ENCODE measurements at places on chromosomes 1 and 21.

GRCh38 chr1:204885288-204885711, 14.6 kb downstream of the NFASC start:
- DNase-seq = no peak

DNA sequence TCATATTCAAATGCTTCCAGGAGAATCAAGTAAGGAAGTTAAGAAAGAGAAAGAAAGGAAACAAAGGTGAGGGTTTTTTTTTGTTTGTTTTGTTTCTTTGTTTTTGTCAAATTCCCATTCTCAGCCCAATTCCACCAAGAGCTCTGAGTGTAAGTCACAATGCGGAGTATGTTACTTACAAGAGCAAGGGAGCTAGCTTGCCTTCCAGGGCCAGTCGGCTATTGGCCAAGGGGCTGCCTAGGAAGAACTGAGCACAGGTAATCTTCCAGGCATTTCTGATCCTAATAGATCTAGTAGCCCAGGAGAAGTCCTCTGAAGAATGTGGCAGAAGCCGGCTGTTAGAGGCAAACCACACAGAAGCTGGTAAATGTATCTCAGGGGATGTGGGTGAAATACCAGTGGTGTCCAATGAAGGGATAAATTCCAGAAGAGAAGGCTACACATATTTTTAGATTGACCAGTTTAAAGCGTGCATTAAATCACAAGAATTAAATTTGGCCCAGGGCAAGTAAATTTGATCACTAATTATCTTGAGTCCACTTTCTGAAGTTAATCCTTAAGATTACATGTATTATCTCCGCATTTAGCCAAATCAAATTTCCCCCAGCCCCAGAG, 239.6 kb upstream of the ADAMTS5 start:
- DNase-seq = no peak

DNA sequence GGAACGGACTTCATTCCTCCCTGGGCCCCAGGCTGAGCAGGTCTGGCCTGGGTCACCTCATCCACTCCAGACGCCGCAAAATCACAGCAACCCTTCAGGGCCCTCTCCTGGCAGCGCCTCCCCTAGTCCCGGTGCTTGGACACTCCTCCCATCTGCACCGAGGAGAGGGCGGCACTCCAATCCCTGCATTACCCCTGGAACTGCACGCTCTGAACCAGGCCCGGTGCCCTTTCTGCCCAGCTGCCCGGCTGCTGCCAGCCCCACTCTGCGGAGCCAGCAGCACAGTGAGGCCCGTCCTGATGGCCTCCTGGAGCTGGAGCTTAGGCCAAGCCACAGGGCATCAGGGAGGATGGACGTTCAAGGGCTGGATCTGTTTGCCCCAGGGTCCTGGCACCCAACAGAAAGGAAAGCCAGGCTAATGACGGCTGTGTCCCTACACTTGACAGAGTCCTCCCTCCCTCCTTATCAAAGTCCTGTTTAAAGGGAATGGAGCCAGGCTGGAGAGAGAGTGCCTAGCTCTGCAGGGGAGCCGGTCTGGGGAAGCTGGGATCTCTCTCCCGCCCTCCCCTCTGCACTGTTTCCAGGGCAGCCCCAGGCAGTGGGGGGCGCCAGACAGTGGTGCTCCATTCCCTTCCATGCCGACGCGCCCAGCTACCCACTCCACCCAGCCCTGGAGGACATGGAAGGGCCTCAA, 12.7 kb downstream of the COL6A2 start:
- DNase-seq = no peak

- peak; percentile 57 for DNase-seq
Observed at GRCh38 chr1:206770531-206771337, at the start of gene IL19. Gene IL19, plus strand, starts transcription at chr1:206770773. Its CDS starts 65,890 bp downstream, at chr1:206836663.

DNA sequence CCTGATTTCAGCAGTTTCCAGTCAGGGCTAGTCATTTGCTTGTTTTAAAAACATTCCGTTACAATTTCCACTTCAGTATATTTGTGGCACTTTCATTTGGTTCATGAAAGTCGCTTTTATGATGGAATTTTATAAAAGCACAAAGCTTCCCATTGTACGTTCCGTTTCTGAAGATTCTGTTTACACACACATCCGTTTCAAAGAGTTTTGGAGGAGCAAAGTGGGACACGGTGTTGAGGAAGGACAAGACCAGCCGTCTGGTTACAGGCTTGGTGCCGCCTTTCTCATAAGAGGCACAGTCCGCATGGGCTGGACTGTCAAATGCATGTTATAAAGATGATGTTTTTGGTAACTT, 60.3 kb downstream of the FAAP20 start:
- DNase-seq = no peak

GRCh38 chr1:14815175-14815877, 216.8 kb downstream of the KAZN start:
- DNase-seq = no peak

- no peak for DNase-seq
Observed at GRCh38 chr1:153610811-153611301, 2.1 kb downstream of the S100A16 start.

- no peak for DNase-seq
Observed at GRCh38 chr1:15559189-15559810, 25.6 kb downstream of the AGMAT start.

DNA sequence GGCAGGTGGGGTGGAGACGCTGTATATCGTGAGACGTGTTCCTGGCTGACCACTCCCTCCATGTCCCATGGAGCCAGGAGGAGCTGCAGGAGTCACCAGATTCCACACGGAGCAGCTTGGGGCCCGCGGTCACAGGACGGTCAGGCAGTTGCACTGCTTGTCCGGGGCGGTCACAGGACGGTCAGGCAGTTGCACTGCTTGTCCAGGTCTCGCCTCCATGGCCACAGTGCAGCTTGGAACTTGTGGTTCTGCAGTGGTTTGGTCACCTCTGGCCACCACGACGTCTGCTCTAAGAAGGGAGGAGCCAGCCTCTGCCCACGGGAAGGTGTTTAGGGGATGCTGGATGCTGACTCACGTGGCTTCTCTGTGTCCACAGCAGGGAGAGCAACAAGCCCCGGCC, 33.0 kb downstream of the SLX9 start:
- DNase-seq = no peak

GRCh38 chr1:215767761-215768160, 200.7 kb downstream of the KCTD3 start:
- no peak for DNase-seq

DNA sequence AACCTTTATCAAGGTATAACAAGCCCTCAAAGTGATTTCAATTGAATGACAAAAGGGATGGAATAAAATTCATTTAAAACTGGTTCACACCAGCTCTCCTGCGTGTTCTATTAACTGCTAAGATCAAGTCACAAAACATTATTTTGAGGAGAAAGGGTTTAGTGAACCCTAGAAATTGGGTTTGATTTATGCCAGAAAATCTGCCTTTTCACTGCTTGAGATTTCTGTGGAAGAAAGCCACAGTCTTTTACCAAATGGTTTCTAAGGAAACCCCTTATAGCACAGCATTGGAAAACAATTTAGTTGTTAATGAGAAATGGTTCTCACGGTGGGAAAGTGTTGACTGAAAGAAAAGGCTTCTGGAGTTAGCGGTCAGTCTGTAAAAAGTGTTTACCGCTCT, 43.6 kb upstream of the DPH5 start:
- DNase-seq = no peak

GRCh38 chr1:18919197-18919905, 17.0 kb upstream of the ALDH4A1 start:
- no peak for DNase-seq

DNA sequence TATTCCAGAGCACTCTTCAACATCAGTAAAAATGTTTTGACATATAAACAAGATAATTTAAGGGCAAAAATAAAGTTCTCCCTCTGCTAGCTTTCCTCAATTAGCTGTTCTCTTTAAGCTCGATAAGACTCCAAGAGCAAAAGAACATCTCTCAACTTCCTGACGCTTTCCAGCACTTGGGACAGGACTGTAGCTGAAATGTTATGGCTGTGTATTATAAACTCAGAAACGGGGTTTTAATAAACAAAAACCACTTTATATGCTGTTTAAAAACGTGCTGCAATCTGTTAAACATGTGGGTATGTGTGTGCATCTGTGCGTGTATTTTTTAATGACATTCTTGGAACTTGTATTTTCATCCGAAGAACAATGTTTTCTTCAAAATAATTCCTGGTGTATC, 71.5 kb upstream of the RGS2 start:
- DNase-seq = no peak

DNA sequence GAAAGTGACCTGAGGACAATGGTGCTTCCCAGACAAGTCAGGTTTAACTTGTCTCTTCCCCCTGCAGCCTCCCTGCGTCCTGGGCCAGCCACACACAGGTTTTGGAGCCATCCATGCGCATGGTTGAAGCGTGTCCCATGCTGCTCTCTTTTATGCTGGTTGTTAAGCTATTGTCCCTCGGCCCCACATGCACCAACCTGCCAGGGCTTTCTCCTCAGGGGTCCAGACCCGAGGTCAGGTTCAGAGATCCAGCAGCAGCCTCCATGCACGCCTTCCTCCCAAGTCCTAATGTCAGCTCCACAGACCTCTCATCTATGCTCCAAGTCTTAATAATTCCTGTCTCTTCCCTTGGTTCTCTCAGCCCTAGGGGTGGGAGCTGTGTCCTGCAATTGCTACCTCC, 1.6 kb downstream of the ABCA4 start:
- no peak for DNase-seq

GRCh38 chr1:215584389-215584788, 17.3 kb downstream of the KCTD3 start:
- no peak for DNase-seq

- no peak for DNase-seq
Observed at GRCh38 chr1:64891448-64891825, 74.9 kb downstream of the JAK1 start.

DNA sequence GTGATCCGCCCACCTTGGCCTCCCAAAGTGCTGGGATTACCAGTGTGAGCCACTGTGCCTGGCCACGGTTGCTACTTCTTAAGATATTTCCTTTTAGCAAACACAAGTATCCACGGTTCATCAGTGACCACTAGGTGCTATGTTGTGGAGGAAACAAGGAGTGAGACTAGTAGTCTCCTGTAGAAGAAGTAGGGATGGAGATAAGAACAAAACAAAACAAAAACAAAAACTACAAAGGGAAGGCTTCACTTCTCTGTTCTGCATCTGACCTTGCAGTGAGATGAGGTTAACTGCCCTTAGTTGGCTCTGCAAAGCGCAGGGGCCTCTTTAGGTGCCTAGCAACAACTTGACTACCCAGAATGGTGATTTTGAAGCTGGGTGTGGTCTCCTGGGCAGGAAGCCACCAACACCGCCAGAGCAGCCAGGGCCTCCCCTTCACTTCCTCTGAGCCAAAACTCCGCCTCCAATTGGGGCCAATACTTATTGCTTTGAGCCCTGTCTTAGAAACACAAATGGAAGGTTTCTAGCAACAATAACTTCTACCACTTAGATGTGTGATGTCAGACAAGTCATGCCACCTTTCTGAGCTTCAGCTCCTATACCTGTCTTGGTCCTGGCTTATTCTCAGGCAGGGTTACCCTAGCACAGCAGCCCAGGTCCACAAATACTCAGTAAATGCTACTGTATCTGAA, 12.8 kb upstream of the CDC42 start:
- DNase-seq = peak; percentile 97

DNA sequence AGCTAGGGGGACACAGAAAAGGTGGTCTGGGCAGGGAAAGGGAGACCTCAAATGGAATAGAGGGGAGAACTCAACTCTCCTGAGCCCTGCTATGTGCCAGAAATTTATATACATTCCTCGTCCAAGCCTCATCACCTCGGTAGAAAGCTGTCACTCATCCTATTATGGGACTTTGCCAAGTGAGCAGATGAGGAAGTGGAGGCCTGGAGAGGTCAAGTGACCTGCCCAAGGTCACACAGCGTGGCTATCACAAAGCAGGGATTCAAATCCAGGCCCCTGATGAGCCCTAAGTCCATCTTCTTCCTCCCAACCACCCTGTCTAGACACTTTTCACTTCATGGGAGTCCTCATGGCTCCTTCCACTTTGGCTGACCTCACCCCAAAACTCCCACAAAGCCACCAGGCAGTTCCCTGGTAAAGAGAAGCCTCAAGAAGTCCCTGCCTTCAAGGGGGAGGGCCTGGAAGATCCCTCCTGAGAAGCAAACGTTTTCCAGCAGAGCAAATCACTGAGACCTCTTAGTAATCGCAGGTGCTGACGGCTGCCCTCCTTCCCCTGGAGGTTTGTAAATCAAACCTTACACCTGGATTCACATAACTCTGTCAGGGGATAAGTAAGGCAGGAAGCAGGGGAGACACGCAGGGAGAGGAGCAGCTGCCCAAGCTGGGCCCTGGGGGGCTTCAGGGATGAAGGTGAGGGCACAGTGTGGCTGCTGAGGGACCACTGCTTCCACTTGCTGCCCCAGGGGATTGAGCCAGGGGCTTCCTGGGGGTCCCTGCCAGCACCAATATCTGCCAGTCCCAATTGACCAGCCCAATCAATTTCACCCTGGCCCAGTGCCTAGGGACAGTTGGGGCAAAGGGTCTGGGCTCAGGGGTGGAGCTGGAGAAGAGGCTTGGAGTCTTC, 351.2 kb downstream of the MATN1 start:
- DNase-seq = no peak

DNA sequence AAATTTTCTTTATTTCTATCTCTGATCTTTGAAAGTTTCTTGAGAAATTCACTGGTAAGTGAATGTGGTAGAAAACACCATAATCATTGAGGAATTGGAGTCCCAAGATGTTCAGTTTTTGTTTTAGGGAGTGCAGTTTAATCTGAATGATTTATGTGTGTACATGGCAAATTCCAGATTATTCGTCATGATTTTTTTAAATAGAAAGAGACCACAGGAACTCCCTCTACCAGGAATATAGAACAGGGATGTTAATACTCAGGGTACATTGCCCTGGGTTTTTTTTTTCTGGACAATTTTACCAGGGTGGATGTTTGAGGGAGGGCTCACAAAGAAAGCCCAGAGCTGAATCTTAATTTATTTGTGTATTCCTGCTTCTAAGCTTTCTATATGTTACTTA, 109.0 kb downstream of the VPS13D start:
- no peak for DNase-seq

GRCh38 chr1:78799926-78800325, 150.3 kb downstream of the IFI44 start:
- DNase-seq = no peak

GRCh38 chr1:157894613-157895165, 53.1 kb upstream of the CD5L start:
- no peak for DNase-seq

- no peak for DNase-seq
Observed at GRCh38 chr1:94284476-94284875, 47.1 kb upstream of the ARHGAP29 start.

- DNase-seq = no peak
Observed at GRCh38 chr1:243489158-243489527, 233.3 kb downstream of the SDCCAG8 start.

DNA sequence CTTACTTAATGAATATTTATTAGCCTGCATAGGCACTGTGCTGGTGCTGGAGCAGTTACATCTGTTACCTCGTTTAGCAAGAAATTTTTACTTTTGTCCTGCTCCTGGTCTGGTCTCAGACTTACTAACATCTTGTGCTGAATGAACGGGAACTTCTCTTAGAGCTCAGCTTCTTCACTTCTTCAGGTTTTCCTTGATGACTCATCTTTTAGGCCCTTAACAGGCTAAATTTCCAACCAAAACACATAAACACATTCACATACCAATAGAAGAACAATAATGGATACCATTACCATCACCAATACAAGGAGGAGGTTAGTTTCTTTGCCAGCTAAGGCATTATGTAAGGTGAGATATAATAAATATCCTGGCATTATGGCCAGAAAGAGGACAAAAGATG, 68.9 kb downstream of the IFI44 start:
- DNase-seq = no peak

- no peak for DNase-seq
Observed at GRCh38 chr1:26102526-26102925, 9.1 kb upstream of the PDIK1L start.
